ENCODE measurements at places on chromosomes 13 and 19.

GRCh38 chr13:30759748-30760147 is 24.4 kb downstream of the ALOX5AP start:
- DNase-seq = no peak

- DNase-seq = no peak
Observed at GRCh38 chr13:75425216-75426009, 56.6 kb downstream of the TBC1D4 start.

- DNase-seq = no peak
Observed at GRCh38 chr19:41894350-41894749, 11.4 kb downstream of the ARHGEF1 start.

DNA sequence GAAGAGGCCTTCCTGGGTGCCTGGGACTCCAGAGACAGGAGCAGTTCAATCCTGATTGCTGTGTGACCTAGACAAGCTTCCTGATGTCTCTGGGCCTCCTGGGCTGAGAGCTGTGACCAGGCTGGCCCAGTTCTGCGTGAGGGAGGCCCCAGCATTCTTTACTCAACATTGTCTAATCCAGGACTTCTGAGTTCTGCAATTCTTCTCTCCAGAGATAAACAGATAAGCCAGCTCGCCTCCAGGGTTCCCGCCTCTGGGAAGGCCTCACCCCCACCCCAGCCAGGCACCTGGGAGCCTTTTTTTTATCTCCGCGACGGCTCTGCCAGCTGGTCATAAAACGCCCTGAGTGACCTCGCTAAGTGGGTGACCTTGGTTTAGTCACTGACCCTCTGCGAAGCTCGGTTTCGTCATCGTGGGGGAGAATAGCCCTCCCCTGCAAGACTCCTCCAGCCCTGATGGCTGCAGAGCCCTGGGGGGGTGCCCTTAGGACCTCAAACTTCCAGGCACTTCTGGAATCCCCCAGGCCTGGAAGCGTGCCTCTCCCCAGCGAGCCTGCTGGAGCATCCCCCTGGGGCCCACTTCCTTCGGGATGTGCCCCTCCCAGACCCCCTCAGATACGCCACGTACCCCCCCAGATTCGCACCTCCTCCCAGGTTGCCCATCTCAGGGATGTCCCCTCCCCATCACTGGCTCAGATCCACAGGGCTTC is 1.9 kb downstream of the SULT2B1 start:
- no peak for DNase-seq

GRCh38 chr13:34030782-34031181 is 212.8 kb downstream of the RFC3 start:
- no peak for DNase-seq

DNA sequence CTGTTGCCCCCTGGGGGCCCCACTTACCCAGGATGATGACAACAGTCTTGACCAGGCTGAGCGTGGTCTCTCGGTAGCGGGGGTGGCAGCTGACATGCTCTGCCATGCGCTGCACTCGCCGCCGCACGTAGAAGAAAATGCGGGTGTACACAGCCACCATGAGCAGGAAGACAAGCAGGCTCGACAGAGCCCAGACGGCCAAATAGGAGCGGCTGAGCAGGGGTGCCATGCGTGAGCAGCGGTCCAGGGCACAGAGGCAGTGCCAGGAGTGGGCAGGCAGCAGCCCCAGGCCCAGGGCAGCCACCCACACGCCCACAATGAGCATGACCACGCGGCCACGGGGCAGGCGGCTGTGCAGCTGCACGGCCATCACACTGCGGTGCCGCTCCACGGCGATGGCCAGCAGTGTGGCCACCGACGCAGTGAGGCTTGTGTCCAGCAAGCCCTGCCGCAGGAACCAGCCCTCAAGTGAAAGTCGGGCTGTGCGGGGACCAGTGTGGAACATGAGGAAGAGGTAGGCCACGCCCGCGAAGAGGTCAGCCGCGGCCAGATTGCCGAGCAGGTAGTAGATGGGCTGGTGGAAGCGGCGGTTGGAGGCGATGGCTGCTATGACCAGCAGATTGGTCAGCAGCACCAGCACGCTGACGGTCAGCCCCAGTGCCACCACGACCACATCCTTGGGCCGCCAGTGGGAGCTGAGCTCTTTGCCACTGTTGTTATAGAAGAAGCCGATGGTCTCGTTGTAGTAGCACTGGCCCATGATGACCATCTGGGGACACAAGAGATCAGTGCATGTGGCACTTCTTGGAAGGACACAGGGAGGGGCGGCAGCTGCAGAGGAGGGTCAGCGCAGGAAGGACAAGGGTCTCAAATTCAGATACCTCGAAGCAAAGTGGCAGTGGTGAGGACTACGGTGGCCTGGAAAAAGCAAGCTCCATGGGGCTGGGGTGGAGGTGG is 1.2 kb downstream of the LPAR2 start:
- no peak for DNase-seq

- no peak for DNase-seq
Observed at GRCh38 chr13:41259875-41260501, 3.4 kb downstream of the MTRF1 start.

GRCh38 chr19:40778706-40779284 is 748 bp downstream of the RAB4B start:
- no peak for DNase-seq

GRCh38 chr13:103391936-103392335 is 325.7 kb upstream of the SLC10A2 start:
- DNase-seq = no peak

GRCh38 chr19:41136636-41137455 is 22.6 kb downstream of the CYP2F1 start:
- DNase-seq = no peak

GRCh38 chr13:37491661-37492060 is 106.9 kb downstream of the POSTN start:
- no peak for DNase-seq

DNA sequence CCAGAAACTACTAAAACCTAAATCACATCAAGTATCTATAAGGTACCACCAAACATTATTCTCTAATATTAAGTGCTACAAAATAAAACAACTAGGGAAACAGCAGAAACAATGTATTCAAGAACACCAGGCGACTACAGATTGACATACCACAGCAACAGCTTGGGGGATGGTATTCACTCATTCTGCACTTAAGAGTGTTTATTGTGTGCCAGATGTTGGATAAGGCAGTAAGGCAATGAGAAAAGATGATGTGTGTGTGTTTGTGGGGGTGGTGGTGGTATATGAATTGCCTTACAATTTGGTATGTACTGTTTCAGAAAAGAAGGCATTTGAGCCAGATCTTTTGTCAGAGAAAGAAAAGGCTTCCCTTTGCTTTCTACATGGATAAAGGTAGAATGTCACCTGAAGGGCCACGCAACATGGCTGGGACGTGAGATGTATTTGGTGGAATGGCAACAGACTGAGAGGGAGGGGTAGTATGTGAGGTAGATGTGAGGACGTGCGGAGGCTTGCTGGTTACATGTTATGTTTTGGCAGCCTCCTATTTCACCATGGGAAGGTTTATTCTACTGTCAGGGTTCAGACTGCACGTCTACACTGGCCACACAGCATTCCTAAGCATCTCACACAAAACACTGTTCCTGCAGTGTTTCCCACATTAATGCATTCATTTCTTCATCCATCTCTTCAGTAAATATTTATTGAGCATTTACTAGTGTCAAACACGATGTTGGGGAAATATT is 300.7 kb downstream of the KLF12 start:
- DNase-seq = no peak

DNA sequence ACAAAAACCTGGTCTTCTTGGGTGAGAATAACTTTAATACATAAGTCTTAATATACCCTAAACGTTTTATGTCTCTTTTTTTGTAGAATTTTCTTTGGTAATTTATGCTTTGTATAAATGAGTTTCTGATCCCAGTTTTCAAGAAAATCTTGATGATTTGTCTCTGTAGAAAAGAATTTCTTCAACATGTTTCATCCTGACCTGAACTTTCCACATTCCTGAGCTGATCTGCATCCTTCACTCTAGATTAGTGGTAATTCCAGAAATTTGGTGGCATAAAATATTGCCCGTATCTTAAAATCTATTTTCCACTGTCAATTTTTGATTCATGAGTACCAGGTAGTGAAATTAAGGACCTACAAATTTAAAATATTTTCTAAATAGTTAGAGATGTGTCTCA is 16.3 kb downstream of the ZNF714 start:
- DNase-seq = no peak

DNA sequence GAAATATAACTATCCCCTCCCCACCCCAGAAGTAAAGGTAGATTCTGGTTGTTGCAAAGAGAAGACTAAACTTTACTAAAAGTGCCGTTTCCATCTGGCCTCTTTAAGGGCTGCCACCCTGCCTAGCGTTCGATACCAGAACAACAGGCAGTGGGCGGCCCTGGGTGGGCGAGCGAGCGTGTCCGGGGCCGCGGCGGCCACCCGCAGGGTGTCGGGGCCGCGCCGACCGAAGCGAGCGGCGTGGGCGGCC is 2.6 kb downstream of the FGF9 start:
- no peak for DNase-seq

DNA sequence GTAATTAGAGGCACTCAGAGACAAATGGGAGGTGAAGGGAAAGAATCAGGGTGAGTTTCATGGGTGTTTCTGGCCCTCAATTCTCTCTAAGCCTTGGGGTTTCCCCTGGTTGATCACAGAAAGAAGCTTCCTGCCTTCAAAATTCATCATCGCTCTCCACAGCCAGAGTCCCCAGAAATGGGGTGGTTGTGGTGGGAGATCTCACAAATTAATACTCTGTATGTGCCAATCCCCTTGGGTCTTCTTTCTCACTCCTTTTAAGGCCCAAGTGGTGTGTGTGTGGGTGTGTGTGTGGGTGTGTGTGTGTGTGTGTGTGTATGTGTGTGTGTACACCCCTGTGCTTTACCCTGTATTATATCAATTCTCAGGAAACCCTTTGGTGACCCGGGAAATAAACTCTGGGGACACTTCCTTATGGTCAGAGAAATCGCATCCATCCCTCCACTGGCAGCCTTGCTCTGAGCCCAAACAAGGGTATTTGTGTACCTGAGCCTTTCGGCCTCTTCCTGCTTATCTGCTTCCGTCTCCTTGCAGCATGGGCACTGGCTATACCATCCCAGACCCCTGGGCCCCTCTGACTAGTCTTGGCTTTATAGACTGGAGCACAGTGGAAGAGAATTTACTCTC is 2.8 kb upstream of the FCGBP start:
- DNase-seq = no peak

DNA sequence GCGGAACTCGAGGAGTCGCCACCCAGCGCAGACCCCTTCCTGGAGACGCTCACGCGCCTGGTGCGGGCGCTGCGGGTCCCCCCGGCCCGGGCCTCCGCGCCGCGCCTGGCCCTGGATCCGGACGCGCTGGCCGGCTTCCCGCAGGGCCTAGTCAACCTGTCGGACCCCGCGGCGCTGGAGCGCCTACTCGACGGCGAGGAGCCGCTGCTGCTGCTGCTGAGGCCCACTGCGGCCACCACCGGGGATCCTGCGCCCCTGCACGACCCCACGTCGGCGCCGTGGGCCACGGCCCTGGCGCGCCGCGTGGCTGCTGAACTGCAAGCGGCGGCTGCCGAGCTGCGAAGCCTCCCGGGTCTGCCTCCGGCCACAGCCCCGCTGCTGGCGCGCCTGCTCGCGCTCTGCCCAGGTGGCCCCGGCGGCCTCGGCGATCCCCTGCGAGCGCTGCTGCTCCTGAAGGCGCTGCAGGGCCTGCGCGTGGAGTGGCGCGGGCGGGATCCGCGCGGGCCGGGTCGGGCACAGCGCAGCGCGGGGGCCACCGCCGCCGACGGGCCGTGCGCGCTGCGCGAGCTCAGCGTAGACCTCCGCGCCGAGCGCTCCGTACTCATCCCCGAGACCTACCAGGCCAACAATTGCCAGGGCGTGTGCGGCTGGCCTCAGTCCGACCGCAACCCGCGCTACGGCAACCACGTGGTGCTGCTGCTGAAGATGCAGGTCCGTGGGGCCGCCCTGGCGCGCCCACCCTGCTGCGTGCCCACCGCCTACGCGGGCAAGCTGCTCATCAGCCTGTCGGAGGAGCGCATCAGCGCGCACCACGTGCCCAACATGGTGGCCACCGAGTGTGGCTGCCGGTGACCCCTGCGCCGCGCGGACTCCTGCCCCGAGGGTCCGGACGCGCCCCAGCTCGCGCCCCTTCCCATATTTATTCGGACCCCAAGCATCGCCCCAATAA is 2.3 kb downstream of the AMH start:
- no peak for DNase-seq

DNA sequence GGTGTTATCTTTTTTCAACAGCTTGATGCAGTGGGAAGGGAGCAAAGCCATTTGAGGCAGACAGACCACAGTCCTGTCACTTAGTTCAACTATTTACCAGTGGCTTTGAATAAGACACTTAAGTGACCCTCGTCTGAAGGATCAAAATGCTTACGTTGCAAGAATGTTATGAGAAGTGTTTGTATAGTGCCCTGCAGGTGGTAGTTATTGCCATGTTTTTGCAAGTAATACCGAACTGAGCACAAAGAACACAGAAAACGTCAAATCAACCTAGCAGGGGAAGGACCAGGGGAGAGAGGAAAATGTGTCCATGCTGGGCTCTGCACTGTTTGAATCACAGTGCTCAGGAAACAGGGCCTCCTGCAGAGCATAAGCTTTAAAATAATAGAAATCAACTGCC is 2.8 kb downstream of the SOHLH2 start:
- DNase-seq = no peak

GRCh38 chr19:48400018-48400742 is 6.7 kb downstream of the GRIN2D start:
- no peak for DNase-seq

- DNase-seq = no peak
Observed at GRCh38 chr13:76455960-76456359, 430.2 kb downstream of the KCTD12 start.

- no peak for DNase-seq
Observed at GRCh38 chr13:48797761-48798160, 144.0 kb downstream of the CYSLTR2 start.

GRCh38 chr19:6660930-6661329 is 9.0 kb downstream of the TNFSF14 start:
- DNase-seq = no peak

DNA sequence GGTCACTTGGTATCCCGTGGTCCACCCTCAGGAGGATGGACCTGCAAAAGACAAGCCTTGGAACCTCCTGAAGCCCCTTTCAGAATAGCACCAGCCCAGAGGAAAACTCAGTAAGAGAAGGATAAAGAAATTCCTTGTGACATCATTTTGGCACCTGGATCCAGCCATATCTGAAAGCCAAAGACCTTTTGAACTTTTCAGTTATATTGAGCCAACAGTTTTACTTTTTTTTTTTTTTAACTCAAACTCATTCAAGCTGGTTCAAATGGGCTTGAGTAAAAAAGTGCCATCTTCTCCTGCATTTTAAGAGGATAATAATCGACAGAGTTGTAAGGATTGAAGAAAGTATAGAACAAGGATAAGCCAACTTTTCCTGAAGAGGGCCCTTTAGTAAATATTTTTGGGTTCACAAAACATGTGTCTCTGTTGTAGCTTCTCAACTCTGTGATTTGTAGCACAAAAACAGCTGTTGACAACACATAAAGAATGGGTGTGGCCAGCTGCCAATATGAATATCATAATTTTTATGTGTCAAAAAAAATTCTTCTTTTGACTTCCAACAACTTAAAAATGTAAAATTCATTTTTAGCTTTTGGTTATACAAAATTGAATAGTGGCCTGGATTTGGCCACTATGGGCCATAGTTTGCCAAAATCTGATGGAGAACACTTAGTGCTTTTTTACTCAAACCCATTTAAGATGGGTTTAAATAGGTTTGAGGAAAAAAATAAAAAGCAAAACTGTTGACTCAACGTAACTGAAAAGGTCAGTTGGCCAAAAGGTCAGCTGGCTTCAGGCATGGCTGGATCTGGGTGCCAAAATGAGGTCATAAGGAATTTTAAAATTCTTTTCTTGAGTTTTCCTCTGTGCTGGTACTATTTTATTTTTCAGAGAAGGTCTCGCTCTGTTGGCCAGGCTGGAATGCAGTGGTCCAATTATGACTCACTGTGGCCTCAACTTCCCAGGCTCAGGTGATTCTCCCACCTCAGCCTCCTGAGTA is 50.7 kb downstream of the ACSBG2 start:
- DNase-seq = no peak

GRCh38 chr19:15014579-15014978 is 34.7 kb upstream of the CASP14 start:
- no peak for DNase-seq
